ENCODE measurements at places on chromosomes 11 and 22. TPM values are rescaled to one million over a fixed set of nuclear protein-coding genes. Genes with fewer than 3 reads are reported as not detected.

The CNIH2 gene
- 4.9 TPM for total RNA-seq

The CSRP3 gene
- total RNA-seq = not detected

The PDE2A gene
- total RNA-seq = 4.2 TPM

The TRIM29 gene
- not detected for total RNA-seq

The PRG2 gene
- 0.78 TPM for total RNA-seq

Measured in CD8-positive, alpha-beta T cell (primary cell).